ENCODE measurements at places on chromosomes 12 and 14. TPM values are rescaled to one million over a fixed set of nuclear protein-coding genes. Genes with fewer than 3 reads are reported as not detected.

GRCh38 chr12:549476-550082 is 89.8 kb downstream of the B4GALNT3 start:
- peaks cover 7% of the 10 kb centered on the region for H3K36me3 ChIP-seq
- no peak overlapping the region for H3K27ac ChIP-seq
- H3K4me3 ChIP-seq, result no peak overlapping the region
- no peak for DNase-seq
- H3K4me1 ChIP-seq, result no peaks in the 10 kb centered on the region

DNA sequence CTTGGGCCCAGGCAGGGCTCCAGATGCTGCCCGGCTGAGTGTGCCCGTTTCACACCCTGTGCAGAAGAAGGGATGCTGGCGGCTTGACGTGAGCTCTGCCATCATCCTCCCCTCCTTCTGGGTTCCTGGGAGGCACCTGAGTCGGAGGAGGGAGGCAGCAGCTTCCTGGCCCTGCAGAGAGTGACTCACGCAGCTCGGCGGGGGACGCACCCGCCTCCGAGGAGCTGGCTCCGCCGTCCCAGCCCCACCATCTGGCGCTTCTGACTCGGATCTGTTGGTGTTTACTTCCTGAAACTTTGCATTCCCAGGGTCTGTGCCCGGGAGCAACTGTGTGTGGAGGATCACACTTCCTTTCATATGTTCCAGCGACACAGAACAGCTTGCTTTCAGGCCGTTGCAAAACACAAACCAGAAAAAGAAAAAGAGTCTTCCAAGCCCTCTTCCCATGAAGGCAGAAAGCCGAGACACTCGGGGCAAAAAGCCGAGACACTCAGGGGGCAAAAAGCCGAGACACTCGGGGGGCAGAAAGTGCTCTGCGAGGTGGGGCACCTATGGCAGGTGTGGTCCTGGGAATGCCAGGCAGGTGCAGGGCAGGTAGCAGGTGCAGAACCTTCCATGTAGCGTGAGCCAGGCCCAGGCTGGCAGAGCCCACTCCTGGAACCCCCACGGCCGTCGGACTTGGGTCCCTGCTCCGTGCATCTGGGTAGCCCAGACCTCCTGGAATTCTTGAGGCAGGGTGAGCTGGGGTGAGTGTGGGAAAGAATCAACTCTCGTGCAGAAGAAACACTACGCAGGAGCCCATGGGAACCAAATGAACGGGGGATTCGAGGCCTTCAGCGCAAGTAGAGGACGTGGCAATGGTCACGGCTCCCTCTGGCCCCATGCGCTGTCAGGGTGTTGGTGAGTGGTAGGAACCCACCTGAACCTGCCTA is 27.6 kb upstream of the GALNT9 start:
- peaks cover 4% of the 10 kb centered on the region for H3K36me3 ChIP-seq
- peaks cover 37% of the 10 kb centered on the region for H3K27me3 ChIP-seq
- no peak overlapping the region for H3K27ac ChIP-seq
- peaks cover 6% of the 10 kb centered on the region for H3K4me1 ChIP-seq
- no peak overlapping the region for H3K4me3 ChIP-seq

The ACRBP gene
- 3.2 TPM for total RNA-seq

The TMX1 gene
- total RNA-seq, result 42.6 TPM

The AVPR1A gene
- total RNA-seq, result 0.24 TPM

The LYZ gene
- total RNA-seq, result 1.1 TPM
